ENCODE measurements at places on chromosomes 1 and 21.

DNA sequence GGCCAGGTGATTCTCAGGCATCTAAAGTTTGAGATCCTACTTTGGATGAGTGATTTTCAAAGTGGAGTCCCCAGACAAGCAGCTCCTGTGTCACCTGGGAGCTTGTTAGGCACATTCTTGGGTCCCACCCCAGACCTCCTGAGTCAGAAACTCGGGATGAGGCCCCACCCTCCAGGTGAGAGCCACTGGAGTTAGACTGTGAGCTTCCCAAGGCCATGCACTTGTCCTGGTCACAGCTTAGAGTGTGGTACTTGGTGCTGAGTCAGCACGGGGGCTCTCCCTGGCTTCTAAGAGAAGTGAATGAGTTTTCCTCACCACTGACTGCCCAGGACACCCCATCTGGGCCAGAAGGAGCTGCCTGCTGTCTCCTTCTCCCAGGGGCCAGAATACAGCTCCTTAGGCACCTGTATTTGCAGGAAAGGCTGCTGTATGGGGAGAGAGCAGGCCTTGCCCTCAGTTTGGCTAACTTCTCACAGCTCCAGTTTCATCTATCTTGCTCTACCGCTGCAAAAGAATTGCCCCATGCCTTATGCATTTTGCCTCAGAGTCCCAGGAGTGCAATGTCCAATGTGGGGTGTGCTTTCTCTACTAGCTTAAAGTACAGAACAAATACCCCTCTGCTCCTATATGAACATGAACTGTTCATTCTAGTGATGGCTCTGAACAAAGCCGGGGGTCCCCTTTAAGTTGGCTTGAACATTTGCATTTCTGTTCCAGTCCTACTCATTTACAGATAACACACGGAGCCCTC, 98.1 kb downstream of the PSMG1 start:
- no peak for DNase-seq

GRCh38 chr1:109208836-109209463, 4.8 kb upstream of the SARS1 start:
- DNase-seq = no peak

GRCh38 chr1:1143636-1144035, 27.7 kb upstream of the C1orf159 start:
- no peak for DNase-seq

DNA sequence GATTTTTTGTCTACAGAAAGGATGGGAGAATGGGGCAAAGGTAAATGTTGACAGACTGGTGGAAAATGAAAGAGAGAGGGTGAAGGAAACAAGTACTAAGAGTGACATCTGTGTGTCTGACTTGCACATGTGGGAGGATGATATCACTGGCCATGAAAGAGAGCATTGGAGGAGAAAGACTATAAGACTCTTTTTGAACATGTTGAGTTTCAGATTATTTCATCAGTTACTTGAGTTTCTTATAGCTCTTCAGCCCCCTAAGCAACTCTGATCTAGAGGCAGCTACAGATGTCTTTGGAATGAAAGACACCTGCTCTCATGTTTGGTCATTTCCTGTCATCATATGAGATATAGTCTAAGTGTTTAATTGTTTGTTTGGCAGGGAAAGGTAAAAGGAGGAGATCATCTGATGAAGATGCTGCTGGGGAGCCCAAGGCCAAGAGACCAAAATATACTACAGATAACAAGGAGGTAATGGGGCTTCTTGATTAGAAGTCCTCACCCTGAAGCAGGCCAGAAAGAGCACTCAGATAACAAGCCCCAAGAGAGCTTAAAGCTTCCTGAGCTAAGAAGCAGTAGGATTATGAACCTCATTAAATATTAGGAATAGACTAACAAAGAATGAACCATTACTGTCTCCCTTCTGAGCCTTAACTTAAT, 4.5 kb downstream of the POLR3C start:
- DNase-seq = no peak

DNA sequence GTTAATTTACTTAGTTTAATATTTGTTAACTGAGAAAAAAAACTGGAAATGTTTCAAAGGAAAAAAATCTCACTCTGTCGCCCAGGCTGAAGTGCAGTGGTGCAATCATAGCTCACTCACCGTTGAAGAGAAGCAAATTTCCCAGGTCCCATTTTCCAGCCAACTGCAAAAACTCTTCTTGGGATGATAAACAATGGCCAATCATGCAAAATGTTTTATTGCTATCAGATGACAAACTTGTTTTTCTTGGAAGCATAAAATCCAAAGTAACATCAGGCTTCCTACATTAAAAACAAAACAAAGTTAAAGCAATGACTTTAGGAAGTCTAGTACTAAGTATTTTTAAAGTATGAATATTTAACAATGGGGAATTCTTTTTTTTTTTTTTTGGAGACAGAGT, 84.9 kb downstream of the LYST start:
- DNase-seq = no peak

DNA sequence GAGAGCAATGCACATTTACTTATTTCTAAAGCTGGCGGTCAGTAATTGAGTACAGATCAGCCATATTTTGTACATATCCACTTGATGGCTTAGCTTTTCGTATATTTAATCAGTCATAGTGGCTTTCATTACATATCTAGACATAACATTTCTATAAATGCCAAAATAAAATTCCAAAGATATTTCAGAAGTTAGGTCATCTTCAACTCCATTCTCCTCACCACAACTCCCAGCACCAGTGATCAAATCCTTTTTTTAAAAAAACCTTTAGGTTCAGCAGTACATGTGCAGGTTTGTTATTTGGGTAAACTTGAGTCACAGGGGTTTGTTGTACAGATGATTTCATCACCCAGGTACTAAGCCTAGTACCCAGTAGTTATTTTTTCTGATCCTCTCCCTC, 53.9 kb upstream of the GNG4 start:
- DNase-seq = no peak

DNA sequence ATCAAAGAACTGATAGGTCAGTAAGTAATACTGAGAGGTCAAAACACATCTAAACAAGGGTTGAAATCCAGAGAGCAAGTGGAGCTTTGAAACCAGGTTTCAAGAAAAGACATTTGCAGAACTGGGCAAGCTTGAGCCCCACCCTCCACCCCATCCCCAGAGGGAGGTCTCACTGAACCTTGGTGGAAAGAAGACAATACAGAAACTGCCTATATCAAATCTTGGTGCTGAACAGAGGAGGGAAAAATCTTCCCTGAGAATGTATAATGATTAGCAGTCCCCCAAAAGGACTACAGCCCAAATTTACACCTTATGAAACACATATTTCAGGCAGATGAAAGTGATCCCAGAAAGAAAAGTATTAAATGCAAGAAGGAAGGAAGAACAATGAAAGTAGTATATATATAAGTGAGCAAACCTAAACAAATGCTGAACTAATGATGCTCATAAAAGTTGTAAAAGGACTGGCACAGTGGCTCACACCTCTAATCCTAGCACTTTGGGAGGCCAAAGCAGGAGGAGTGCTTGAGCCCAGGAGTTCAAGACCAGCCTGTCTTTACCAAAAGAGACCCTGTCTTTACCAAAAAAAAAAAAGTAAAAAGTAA, 12.4 kb downstream of the ZBTB17 start:
- no peak for DNase-seq

- DNase-seq = no peak
Measured at GRCh38 chr1:218717575-218717974, 372.4 kb downstream of the TGFB2 start.

DNA sequence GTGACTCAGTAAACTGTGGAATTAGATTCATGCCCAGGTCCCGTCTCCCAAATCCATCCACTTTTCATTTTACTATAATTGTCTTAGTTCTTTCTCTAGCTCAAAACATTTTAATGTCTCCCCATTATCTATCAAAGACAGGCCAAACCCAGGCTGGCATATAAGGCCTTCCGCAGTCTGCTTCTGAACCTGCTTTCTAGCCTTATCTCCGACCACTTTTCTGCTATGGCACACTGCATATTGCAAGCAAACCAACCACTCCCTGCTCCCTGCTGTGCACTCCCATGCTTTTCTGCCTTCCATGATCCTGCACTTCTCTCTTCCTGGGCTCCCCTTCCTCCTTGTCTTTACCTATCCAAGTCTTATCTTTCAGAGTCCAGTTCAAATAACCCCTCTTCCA, 17.3 kb upstream of the PIGM start:
- DNase-seq = no peak

DNA sequence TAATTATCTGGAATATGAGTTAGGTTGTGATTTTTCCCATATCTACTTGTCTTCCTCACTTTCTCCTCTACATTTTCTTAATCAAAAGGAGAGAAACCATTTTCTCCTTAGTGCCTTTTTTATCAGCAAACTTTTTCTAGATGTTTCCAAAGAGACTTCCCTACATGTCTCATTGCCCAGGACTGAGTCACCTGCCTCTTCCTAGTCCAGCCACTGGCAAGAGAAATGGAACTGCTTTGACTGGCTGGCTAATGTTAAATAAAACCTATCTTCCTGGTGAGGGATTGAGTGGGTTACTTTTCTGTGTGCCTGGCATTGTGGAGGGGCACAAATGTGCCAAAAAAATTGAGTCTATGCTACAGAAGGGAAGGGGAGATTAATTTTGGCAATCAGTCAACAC, 52.1 kb upstream of the CD5L start:
- no peak for DNase-seq

- no peak for DNase-seq
Measured at GRCh38 chr1:197042676-197043341, 24.3 kb downstream of the F13B start.

DNA sequence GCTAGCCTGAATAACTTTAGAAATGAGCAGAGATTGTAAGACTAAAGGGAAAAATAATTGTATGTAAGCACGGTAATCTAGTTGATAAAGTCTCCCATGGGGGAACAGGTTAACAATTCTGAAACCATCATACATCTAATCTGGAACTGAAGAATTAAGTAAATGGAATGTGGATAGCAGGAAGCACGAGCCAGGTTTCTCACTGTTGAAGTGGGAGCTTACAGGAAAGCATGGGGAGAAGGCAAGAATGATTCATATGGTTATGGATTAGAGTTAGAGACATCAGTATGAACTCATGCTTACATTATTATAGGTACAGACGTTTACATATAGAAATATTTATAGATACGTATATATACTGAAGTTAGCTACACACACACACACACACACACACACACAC, 83.0 kb downstream of the LEPR start:
- no peak for DNase-seq

DNA sequence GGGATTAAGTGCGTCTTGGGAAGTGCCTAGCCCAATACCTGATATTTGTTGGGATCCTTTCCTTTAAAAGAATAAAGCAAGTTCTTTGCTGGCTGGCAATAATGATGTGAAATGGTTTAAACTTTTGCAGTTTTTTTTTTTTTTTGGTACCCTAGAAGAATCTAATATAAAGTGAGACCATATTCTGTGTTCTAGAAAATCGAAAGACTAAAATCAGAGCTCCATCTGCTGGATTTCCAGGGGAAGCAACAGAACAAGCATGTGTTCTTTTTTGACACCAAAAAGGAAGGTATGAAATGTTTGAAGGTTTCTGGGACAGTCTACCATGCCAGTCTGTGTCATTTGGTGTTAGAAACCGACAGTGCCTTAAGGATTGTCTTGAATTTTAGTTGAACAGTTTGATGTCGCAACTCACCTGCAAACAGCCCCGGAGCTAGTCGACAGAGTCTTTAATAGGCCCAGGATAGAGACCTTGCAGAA, 6.4 kb downstream of the UTP11 start:
- DNase-seq = no peak

DNA sequence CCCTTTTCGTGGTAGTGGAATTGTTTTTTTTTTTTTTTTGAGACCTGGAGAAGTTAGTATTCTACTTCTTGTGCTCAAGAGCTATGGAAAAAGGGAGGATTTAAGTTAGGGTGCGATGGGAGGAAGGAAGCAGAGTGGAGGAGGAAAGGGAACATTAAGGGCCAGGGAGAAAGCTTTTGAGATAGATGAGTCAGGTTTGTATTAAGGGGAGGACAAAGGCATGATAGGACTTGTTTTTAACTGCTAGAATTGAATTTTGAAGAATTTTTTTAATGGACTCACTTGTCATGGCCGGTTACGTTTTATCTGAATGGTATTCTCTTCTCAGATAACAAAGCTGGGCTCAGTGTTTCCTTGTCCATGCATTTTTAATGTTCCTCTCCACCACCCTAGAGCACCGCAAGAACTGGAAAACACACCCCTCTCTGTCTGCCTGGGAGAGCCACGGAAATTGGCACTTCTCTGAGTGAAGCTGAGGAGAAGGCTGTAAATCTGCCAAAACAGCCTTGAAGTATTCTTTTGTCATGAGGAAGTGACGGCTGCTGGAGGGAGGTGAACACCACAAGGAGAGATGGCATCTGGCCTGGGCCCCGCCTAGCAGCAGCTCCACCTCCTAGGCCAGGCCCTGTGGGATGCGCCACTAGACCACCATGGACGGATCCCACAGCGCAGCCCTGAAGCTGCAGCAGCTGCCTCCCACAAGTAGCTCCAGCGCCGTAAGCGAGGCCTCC, 3.5 kb downstream of the NIPAL3 start:
- DNase-seq = no peak

GRCh38 chr1:192949783-192950182, 109.4 kb downstream of the UCHL5 start:
- no peak for DNase-seq

DNA sequence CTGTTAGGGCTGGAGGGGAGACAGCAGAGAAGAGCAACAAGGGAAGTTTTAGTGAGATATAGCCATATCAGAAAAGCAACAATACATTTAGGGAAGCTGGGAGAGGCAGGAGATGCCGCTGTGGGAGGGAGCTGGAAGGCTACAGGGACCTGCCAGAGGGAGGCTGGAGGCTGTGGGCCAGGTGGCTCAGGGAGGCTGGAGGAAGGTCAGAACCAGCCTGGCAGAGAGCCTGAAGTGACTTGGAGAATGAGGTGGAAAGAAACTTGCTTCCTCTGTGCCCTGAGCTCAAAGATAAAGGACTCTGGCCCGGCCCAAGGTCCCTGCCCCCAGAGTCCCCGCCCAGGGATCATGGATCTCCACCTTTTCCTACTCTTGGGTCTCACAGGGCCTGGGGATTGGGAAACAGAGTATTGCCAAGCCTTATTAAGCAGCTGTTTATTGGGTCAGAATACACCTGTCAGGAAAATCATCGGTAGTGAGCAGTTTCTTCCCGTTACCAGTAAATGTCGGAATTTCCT, 85.9 kb downstream of the KIF26B start:
- DNase-seq = no peak

- no peak for DNase-seq
Measured at GRCh38 chr1:41619511-41620364, 135.3 kb upstream of the EDN2 start.

GRCh38 chr1:28281608-28282425, 22.5 kb downstream of the SESN2 start:
- no peak for DNase-seq

- DNase-seq = no peak
Measured at GRCh38 chr1:215004121-215004827, 78.3 kb upstream of the KCNK2 start.

DNA sequence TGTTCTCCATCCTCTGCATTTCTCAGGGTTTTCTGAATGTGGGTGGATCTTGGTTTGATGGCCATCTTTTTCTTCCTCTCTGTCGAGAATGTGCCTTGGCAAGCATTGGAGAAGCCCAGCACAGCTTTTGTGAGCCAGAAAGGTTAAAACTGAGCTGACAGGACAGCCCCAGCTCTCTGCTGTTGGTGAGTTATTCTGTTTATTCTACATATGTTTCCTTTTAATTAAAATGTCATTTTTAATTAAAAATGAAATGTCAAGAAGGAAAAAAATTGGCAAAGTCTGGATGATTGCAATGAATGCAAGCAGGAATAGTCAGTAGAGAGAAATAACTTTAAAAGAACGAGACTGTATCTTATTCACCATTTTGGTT, 325.8 kb downstream of the PTBP2 start:
- no peak for DNase-seq
